NCI-H1092 (cell line): ENCODE measurements at places on chromosomes 12 and 14.

DNA sequence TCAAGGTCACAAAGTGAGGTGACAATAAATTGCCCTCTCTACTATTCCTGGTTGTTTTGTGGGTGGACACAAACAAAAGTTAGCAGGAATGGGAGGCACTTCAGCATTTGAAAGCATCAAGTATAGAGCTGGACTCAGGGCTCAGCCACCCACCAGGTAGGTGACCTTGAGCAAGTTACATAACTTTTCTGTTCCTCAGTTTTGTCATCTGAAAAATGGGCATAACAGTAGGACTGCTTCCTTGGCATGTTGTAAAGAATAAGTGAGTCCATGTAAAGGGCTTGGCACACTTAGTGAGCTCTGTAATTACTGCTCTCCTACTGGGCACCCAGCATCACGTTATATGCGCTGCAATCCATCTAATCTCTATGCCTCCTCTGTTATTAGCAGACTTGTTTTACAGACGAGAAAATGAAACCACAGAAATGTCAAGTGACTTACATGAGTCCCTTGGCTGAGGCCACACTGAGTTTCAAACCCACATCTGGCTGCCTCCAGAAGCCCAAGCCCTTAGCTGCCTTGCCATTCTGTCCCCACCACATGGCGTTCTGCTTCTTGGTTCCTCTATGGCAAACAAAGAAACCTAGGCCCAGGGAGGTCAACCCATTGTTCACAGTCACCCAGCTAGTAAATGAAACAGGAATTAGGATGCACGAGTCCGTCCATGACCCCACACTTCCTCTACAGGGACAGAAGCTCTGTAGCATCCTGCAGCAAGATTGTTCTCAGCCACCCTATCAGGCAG lies 63.2 kb upstream of the SLC24A4 start:
- DNase-seq: no peak

DNA sequence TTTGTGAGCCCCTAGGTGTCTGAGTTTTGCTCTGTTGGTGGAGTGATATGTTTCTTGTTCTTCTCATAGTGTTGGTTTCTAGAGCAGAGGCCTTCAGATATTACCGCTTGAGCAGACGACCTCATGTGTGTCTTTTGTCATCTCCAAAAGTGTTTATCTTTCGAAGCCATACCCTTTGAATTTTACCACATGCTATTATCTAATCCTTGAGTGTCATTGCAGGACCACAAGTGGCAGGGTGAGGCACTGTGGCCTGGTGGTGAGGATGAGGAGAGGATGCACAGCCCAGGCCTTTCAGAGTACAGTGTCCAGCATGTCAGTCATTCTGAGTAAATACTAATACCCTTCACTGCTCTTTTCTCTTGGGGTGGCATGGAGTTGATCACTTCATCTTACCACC lies 57.2 kb upstream of the CISTR start:
- no peak for DNase-seq

- no peak for DNase-seq
These were observed 7.3 kb upstream of the DUSP6 start for GRCh38 chr12:89359615-89360014.

- no peak for DNase-seq
These were observed 45.7 kb upstream of the OTX2 start for GRCh38 chr14:56855891-56856461.

GRCh38 chr12:67813456-67813904 lies 164.9 kb downstream of the DYRK2 start:
- no peak for DNase-seq

GRCh38 chr14:79809849-79810612 lies 401.3 kb downstream of the DIO2 start:
- no peak for DNase-seq

GRCh38 chr12:96770219-96771102 lies 136.6 kb upstream of the NEDD1 start:
- DNase-seq: no peak

DNA sequence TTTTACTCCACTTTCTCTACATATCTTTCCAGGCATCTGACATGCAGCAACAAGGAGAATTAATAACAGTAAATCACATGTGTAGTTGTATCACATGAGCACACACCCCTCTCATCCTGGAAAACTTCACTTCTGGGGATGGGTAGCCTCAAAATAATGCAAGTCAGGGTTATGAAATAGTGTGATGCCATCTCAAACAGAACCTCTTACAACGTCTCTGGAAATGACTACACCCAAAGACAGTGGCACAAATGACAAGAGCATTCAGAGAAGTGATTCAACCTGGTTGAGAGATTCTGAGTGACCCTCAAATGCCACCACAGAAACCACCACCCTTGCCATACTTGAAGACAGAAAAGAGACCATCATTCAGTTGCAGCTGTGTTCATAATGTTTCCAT lies 2.8 kb downstream of the DIO2 start:
- no peak for DNase-seq

GRCh38 chr14:105258846-105259245 lies 10.5 kb downstream of the BTBD6 start:
- DNase-seq: no peak

DNA sequence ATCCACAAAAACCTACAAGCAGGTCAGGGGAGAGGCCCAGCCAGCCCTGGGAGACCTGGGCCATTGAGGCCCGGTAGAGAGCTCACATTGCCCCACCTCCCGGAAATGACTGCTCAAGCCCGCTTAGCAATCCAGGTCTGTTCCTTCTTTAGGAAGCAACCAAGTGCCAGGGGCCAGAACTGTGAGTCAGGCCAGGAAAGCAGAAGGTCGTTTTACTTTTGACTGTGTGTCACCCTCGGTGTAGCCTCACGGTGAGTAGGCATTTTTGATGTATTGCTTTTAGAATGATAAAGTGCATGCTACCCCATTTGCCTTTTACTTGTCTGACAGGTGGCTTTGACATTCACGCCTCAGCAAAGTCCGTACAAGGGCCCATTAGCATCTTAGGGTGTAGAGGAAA lies 25.4 kb upstream of the PWP1 start:
- no peak for DNase-seq
